ENCODE measurements at places on chromosomes 4 and X.

- no peak for DNase-seq
These were observed 3.7 kb upstream of the RHOH start for GRCh38 chr4:40193016-40193571.

GRCh38 chr4:93409035-93409434 lies 419.5 kb upstream of the ATOH1 start:
- DNase-seq = peak; percentile 40

DNA sequence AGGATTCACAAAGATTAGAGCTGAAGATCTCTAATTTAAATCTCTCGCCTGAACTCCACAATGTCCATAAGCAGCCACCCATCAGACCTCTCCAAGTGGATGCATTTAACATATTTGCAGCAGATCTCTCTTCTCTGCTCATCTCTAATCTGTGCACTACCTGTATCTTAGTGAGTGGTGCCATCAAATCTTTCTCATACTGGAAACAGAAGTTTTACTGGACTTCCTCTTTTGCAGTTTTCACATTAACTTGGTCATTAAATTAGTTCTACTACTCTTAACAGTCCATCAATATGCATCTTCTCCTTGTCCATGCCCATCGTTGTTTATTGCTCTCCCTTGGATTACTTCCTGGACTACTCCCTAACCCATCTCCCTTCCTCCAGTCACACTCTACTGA lies 488.5 kb downstream of the IL15 start:
- no peak for DNase-seq

DNA sequence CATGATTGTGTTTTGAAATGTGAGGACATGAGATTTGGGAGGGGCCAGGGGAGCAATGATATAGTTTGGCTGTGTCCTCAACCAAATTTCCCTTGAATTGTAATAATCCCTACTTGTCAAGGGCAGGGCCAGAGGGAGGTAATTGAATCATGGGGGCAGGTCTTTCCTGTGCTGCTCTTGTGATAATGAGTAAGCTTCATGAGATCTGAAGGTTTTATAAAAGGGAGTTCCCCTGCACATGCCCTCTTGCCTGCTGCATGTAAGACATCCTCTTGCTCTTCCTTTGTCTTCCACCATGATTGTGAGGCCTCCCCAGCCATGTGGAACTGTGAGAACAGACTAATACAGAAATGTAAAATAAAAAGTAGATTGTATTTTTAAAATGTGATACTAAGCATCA lies 1294.9 kb downstream of the ADGRL3 start:
- DNase-seq = no peak

DNA sequence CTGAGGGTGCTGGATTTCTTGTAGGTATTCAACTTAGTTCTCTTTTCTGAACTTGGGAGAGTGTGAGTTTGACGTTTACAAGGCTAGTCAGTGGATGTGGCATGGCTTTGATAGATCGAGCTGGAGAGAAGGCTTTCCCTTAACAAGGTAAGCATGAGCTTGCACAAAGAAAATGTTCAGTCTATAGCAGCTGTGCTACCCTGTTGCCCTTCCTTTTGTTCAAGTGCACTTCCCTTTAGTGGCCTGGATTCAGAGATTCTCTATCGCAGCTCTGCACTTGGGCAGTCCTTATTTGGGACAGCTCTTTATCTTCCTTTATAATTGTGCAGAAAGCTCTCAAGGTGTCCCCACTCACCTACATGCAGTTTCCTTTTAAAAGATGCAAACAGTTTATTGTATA lies 198.0 kb downstream of the ARHGAP24 start:
- no peak for DNase-seq

DNA sequence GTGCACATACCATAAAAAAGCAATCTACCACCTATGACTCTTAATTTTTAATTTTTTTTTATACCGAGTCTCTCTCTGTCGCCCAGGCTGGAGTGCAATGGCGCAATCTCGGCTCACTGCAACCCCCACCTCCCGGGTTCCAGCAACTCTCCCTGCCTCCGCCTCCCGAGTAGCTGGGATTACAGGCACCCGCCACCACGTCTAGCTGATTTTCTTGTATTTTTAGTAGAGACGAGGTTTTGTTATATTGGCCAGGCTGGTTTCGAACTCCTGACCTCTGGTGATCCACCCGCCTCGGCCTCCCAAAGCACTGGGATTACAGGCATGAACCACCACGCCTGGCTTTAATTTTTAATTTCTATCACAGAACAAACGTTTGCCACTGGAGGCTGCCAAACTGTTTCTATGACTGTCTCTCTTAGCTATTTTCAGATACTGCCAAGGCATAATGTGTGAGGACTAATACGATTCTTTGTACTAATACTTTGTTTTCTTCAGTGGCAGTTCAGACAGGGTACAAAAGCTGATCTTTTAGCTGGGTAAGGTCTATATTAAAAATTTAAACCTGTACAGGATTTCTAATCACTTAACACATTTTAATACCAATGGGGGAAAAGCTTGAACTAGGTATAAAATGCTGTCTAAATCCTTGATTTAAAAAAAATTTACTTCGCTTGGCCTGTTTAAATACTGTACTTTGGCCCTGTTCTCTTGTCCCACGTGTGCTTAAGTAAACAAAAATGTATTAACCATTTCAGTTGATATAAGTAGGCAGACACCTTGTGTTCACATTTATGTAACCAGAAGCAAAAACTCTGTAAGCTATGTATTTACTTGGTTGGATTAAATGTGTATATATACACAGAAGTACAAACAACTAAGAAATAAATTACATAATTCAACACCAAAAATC lies 2.3 kb downstream of the PGRMC2 start:
- no peak for DNase-seq

- peak; percentile 66 for DNase-seq
These were observed 220.1 kb upstream of the PSAPL1 start for GRCh38 chr4:7654550-7655445.

DNA sequence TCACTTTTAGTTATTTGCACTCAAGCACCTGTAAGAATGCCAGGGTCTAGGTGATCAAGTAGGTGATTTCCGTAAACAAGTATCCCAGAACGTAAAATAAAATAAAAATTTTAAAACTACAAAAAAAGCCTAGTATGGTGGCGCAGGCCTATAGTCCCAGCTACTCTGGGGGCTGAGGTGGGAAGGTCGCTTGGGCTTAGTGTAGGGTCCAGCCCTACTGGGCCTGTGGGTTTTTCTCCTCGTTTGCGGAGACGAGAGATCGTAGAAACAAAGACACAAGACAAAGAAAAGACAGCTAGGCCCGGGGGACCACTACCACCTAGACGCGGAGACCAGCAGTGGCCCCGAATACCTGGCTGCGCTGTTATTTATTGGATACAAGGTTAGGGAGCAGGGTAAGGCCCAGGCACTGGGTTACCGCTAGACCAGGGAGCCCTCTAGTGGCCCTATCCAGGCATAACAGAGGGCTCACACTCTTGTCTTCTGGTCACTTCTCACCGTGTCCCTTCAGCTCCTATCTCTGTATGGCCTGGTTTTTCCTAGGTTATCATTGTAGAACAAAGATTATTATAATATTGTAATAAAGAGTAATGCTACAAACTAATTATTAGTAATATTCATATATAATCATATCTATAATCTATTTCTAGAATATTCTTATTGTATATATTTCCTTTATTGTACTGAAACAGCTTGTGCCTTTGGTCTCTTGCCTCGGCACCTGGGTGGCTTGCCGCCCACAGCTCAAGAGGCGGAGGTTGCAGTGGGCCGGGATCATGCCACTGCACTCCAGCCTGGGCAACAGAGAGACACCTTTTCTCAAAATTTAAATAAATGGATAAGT lies 38.4 kb downstream of the SAGE1 start:
- peak; percentile 28 for DNase-seq

DNA sequence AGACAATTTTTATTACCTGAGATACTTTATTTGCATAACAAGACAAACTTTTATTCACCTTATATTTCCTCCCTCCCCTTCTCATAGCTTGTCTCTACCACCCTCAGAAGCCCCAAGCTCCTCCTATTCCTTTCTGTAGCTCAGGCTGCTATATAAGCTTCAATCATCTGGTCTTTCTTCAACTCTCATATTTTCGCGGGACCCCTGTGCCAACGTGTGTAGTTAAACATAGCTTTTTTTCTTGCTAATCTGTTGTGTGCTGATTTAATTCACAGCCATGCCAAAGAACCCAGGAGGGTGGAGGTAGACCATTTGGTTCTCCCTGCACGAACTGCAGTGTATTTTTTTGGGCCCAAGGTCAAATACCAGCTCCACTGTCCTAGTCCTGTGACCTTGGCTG lies 21.1 kb upstream of the CD38 start:
- no peak for DNase-seq

GRCh38 chr4:32226733-32227132 lies 1506.6 kb downstream of the PCDH7 start:
- no peak for DNase-seq

- peak; percentile 37 for DNase-seq
These were observed 54.2 kb downstream of the SUPT20HL2 start for GRCh38 chrX:24259544-24260240.

DNA sequence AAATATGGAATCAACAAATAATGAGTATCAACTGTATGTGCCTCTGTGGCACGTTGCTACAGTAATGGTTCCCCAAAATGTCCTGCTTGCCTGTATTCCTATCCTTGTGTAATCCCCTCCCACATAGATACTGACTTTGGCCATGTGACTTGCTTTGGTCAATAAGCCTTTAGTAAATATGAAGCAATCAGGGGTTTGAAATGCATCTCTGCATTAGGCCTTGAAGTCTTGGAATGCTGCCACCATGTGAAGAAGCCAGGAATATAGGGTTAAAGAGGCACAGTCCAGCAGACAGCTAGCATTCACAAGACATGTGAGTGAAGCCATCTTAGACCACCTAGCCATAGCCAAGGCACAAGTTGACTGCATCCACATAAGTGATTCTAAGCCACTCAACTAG lies 190.9 kb downstream of the GABRB1 start:
- DNase-seq = no peak

DNA sequence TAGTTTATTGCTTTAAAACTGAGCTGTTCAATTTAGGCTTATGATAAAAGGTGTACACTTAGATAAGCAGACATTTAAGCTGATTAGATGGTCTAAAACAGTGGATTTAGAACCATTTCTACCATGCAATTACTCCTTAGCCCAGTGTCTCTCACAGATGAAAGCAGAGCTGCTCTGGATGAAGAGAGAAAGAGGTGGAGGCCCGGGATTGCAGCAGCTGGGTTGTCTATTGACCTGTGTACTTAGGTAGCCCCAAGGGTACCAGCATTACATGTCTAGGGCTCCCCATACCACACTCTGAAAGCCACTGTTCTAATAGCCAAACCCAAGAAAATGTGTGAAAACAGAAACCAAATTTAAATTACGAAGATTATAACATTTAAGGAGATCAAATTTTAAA lies 86.0 kb upstream of the GIMD1 start:
- no peak for DNase-seq

DNA sequence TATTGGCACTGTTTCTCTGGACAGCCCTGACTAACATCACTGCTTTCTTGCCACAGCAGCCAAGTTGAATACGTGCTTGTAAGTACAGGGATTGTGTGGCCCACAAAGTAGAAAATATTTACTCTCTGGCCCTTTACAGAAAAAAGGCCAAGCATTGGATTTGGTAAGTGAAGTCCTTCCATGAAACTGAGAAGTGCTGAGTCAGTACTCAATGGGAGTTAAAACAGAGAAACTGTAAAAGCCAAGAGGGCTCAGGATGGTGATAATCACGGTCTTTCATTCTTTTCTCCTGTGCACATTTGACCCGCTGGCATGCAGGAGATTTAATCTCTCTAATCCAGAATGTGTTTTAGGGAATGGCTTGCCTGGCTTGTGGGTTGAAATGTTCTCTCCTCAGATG lies 46.1 kb downstream of the TBL1X start:
- no peak for DNase-seq

DNA sequence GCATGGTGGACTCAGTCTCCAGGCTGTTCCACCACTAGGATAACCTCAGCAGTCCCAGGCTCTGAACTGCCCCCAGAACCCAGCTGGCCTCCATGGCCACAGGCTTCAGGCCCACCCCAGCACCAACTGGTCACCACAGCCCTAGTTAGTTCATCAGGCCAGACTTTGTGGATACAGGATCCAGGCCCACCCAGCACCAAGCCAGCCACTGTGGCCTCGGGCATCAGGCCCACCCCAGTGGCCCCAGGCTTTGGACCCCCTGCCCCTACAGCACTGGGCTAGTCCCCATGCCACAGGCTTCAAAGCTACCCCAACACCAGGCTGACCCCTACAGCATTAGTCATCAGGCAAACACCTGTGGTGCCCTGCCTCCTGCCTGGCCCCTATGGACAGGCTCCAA lies 50.0 kb downstream of the ZCCHC13 start:
- DNase-seq = no peak

- DNase-seq = no peak
These were observed 132.7 kb downstream of the PJA1 start for GRCh38 chrX:69032601-69033000.
